Epithelial cell of proximal tubule (primary cell): ENCODE measurements at places on chromosomes 6 and 20. TPM values are rescaled to one million over a fixed set of nuclear protein-coding genes. Genes with fewer than 3 reads are reported as not detected.
A peak's percentile ranks its signal among the peaks of the same experiment; 100 is the strongest.

SLC26A8 gene
- total RNA-seq, result 1.4 TPM in 1 of 2 replicates, not detected in the other

DNA sequence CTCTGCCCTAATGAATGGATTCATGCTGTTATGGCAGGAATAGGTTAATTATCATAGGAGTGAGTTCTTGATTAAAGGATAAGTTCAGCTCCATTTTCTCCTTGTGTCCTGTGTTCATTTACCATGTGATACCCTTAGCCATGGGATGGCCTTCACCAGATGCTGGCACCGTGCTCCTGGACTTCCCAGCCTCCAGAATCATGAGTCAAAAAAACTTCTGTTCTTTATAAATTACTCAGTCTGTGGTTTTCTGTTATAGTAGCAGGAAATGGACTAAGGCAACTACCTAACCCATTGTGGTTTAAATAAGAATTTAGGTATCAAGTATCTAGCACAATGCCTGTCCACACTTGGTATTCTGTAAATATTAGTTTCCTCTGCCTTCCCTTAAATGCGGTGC, 223.5 kb downstream of the MEI4 start:
- no peak for DNase-seq

MOG gene
- total RNA-seq, result not detected in 2 replicates

DNA sequence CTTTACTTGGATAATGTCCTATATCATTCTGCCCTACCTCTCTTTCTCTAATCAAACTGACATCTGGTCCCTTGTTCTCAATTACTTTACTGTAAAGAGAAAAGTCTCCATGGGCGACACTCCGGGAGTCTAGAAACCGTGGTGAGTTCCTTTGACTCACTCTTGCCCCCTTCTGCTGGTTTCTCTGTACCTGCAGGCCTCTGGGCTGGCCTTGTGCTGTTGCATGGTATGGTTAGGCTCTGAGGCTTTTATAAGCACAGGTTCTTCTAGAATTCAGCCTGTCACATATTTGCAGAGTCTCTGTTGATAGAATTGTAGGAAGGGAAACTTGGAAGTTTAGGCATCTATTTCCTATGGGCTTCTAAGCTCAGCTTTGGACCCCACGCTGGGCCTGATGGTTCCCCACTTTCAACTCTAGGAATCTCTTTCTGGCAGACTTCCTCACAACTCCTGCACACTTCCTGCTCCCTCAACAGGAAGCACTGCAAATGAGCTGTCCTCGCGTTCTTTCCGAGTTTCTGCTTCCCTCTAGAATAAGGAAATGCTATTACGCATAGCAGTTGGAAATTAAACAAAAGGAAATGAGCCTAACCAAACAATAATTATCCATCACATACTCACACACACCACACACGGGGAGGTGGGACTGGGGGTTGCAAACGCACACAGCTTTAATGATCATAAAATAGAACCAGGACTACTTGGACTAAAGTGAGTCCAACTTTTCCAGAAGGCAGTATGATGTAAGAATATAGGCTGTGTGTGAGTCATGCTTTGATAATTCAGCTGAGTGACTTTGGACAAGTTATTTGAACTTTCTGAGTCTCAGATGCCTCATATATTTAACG, 683.3 kb downstream of the QKI start:
- DNase-seq, result peak; percentile 19

DNA sequence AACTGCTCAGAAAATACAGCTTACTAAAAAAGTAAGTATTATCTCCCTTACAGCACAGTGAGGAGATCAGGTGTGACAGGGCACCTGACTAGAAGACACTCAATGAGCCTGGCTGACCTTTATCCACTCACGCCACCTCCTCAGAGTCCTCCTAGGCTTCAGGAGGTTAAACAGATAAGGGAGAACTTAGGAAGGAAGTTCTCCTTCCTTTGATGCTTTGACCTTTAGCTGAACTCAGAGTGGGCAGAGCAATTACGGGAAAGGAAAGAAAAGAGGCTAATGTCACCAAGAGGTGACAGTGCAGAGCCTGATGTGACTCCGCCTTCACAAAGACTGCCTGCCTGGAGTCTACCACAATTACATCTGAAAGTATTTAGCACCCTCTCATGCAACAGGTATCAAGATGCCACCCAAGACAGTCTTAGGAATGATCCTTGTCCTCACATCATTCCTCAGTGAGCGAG, 36.7 kb downstream of the MAN1A1 start:
- no peak for DNase-seq

GRCh38 chr6:112317461-112317860, 29.7 kb upstream of the RFPL4B start:
- DNase-seq, result no peak

DNA sequence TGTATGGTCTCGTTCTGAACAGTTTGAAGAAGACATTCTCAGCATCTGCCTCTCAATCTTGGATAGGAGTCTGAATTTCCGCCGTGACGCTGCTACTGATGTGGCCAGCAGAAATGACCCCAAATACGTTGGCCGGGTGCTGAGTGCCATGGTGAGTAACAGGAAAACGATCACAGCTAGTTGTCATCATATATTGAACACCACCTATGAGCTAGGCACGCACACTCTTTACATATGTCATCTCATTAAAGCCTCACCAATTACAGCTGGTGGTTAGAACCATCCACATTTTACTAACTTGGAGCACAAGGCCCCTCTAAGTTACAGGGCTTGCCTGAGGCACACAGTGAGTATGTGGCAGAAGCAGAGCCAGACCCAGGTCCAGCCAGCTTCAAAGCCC, 17.1 kb downstream of the TGM3 start:
- no peak for DNase-seq

LPA gene
- not detected in 2 replicates for total RNA-seq

DNA sequence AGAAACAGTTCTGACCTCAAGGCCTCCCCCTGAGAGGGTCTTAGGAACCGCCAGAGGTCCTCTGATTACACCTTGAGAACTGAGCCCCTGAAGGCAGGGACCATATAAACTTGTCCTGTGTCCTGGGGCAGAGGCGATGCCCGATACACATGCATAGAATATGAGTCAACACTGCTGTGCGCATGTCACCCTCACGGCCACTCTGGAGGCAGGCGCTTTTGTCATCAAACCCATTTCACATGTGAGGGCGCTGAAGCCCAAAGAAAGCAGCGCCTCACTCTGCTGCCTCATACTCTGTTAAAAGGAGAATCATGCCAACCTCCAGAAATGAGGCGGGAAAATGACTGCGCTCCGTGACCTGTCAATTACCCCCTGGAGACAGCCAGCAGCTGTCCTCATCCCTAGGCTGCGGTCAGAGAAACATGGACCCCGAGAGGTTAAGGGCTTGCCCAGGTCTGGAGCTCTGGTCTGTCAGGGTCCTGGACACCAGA, 158.3 kb downstream of the GRM4 start:
- DNase-seq, result no peak

VGLL2 gene
- not detected in 2 replicates for total RNA-seq

DNA sequence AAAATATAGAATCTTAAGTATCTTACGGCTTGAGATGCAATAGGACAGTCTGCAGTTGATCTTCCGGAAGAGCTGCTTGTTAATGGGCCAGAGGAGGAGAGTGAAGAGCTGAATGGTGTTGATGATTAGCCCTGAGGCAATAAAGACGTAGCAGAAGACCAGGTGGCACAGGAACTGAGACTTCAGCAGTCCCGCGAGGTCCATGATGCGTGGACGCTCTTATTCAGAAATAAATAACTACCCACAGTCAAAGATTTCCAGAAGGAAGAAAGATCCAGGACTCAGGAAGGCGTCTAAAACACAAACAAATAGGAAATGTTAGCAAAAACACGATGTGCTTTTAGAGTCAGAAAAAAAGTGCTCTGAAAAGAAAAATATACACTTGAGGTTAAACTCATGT, 41.9 kb downstream of the AGPAT4 start:
- peak; percentile 66 for DNase-seq

- DNase-seq, result no peak
Observed at GRCh38 chr6:163536770-163537169, 122.3 kb downstream of the QKI start.

DNA sequence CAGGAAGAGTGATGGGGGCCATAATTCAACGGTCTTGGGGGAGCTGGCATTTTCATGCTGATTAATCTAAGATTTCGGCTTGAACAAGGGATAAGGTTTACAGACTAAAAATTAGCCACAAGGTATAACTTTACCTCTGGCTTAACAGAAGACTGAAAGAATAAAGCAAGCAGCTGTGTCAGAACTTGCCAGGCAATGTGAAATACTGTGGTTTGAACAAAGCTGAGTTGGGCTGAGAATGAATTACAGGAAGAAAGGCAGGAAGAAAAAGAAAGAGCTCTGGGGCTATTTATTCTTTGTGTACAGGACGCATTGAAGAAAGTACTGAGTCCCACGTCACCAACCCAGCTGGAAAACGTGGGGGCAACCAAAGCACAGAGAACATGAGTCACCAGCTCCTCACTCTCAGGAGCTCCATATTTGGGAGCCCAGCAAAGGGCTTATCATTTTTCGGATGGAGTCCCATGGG, 121.5 kb upstream of the NEDD9 start:
- DNase-seq, result no peak
